ENCODE measurements at places on chromosomes 4 and X.

GRCh38 chr4:54767376-54767775 is 109.6 kb downstream of the KIT start:
- no peak for DNase-seq

- no peak for DNase-seq
Measured at GRCh38 chr4:118018381-118019145, 15.7 kb upstream of the NDST3 start.

- no peak for DNase-seq
Measured at GRCh38 chr4:3725936-3726870, 40.0 kb upstream of the ADRA2C start.

GRCh38 chr4:44668526-44668925 is 9.7 kb upstream of the GUF1 start:
- DNase-seq: no peak

DNA sequence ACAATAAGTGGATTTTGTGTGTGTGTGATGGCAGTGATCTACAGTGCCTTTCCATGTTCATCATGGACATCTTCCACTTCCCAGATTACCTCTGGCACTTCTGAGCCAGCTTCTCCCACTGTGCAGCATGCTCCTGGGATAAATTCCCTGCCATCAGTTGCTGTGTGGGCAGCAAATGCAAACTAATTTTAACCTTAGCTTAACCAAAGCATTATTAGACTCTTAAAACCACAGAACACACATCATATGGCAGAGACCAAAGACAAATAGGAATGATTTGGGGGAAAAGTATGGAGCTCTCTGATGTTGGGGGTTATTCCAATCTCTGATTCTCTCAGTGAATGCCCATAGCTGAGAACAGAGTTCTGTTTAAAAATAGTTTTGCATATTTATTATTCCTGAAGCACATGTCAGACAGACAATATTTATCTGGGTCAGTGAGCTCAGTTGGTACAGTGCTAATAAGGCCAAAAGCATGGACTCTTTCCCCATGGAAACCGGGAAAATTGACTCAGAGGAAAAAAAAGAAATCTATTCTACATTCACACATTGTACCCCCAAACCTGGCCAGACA is 567.4 kb downstream of the IQCM start:
- DNase-seq: no peak
